ENCODE measurements at places on chromosomes 5 and 9.
A peak's percentile ranks its signal among the peaks of the same experiment; 100 is the strongest.

- DNase-seq: no peak
These were observed 5.8 kb downstream of the FAM219A start for GRCh38 chr9:34452568-34452967.

GRCh38 chr5:33088176-33088575, 352.6 kb upstream of the TARS1 start:
- no peak for DNase-seq

DNA sequence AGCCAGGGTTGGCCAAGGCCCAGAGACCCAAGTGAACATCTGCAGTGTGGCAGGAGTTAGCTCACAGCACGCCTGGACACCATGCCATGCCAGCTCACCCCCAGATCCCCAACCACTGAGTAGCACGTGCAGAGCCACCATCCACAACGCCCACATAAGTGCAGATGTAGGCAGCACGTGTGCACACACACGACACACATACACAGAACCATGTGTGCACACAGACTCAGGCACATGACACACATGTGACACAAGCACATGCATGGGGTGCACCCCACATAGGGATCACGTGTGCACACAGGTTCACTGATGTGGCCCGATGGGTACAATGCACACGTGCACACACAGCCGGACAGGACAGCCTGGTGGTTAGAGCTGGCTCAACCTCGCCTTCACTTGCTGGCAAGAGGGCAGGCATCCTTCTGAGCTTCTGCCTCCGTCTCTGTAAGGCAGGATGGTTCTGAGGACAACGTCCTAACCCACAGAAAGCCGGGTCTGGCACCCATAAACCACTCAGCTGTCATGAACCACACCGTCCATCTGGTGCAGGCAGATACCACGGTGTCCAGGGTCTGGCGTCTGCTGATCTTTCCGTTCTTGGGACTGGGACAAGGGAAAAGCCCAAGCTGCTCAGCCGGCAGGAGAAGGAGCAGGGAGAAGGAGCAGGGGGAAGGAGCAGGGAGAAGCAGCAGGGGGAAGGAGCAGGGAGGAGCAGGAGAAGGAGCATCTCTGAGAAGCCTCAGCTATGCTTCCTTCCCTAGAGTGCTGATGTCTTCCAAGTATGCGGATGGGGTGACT, 12.0 kb downstream of the LRRC26 start:
- no peak for DNase-seq

GRCh38 chr9:125629446-125629845, 77.6 kb downstream of the MAPKAP1 start:
- no peak for DNase-seq

DNA sequence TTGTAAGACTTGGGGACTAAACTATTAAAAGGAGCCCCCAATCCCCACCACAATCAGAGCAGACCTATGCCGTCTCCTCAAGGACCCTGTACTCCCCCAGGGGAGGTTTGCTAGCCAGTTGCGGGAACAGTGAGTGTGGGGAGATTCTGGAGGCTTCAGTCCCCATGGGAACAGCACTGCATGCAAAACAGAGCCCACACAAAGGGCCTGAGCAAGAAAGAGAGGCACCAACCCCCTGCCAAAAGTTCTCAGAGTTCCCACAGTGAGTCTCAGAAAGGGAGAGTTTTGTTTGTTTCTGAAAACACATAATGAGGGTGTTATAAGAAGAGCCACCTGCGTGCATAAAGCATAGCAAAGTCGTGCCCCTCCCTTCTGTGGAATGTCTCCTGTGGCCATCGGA, 56.6 kb downstream of the CFAP90 start:
- no peak for DNase-seq

GRCh38 chr5:35822511-35822910, 34.2 kb upstream of the IL7R start:
- no peak for DNase-seq

- no peak for DNase-seq
These were observed 45.1 kb upstream of the FAM120A start for GRCh38 chr9:93406371-93406770.

DNA sequence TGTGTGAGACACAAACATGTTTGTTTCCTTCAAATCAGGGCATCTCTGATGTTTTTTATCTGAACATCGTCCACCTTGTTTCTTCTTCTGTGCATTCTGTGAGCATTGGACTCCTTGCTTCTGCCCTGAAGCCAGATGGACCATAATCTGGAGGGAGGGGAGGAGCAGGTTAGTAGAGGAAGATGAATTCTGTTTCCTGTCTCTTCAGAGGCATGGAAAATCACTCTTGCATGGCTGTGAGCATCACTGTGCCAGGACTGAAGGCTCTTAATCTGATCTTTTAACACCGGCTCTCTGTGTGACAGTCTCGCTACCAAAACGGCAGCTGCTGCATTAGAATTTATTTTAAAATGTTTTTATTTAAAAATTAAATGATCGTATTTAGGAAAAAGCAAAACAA, 43.3 kb downstream of the TLE4 start:
- no peak for DNase-seq

DNA sequence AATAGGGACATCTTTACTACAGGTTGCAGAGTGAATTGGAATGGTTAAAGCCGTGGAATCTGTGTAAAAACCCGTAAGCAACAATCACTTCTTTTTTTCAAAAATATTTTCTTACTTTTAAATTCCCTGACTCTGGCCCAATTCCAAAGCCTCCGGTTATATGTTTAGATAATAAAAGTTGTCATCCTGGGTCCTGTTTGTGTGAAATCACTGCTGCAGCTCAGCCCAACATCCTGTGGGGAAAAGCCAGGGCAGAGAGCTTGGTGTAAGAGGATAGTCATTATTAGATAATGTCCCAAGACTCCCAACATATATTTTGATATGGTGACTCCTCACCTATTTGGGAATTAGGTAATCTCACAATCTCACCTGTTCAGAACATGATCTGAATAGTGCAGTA, 586.0 kb upstream of the BRINP1 start:
- no peak for DNase-seq

DNA sequence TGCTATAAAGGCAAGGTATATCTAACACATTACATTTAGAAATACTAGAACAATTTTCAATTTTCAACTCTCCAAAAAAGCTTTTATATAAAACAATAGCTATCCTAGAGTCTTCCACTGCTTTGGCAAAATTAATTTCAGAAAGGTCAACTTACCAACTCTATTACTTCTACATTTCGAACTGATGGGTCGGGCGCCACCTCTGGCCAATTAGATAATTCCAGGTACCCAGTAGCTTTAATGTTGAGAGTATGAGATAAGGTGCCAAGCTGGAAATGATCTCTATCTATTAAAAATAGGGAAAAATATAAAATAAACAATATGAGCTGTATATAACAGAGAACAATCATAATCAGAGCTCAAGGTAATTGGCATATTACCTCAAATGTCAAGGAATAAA, 166.6 kb downstream of the AP3B1 start:
- no peak for DNase-seq

GRCh38 chr5:73637565-73637964, 11.6 kb downstream of the ARHGEF28 start:
- no peak for DNase-seq

DNA sequence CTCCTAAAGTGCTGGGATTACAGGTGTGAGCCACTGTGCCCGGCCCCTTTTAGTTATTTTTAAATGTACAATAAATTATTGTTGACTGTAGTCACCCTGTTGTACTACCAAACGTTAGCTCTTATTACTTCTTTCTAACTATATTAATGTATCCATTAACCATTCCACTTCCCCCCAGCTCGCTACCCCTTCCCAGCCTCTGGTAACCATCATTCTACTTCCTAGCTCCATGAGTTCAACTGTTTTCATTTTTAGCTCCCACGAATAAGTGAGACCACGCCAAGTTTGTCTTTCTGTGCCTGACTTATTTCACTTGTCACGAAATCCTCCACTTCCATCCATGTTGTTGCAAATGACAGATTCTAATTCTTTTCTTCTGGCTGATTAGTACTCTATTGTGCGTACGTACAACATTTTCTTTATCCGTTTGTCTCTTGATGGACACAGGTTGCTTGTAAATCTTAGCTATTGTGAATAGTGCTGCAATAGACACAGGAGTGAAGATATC, 6.5 kb downstream of the LURAP1L start:
- DNase-seq: no peak

GRCh38 chr9:89319015-89319905, 960 bp downstream of the SECISBP2 start:
- peak; percentile 38 for DNase-seq

- DNase-seq: no peak
These were observed 70.3 kb downstream of the SH3RF2 start for GRCh38 chr5:146006470-146007190.

DNA sequence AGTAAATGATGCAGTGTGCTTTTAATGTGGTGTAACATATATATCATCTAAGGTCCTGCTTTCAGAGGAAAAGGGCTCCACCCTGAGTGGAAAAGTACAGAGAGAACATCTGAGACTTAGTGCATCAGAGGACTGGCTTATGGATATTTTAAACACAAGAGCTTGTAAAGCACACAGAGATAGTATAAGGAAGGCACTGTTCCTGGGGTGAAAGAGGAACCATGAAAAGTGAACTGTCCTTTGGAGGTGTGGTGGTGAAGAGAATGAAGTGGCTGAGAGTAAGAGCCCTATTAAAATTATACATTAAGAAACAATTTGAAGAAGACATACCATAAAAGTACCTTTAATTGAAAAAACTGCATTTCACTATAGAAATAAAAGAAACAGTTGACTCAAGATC, 68.9 kb downstream of the CSF2 start:
- no peak for DNase-seq

DNA sequence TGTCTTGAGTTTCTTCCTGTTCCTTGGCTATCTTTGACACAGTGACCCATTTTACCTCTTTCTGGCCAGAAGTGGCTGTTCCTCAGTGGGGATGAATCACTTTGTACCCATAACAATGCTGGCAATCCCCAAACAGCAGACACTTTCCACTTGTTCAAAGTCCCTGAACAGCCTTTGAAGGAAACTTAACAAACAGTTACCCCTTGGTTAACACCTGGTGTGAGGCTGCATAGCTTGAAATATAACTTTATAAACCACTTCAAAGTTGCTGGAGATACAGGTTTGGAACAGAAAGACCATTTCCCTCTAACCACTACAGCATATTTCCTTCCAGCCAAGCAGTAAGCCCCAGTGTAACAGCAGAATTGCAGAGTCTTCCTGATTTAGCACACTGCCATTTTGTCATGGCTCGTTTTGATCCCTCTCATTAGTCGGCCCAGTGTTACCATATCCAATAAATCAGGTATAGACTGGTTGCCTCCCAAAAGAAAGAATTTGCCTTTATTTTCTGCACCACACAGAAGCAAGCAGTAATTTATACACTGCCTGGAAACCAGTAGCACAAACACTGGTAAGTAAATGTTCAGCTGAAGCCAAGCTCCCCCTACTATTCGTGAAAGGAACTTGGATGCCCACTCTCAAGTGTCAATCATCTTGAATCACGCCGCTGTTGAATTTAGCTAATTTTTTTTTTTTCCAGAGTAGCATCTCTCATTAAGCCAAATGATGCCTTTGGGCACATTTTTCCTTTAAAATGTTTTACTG, 225.9 kb downstream of the PIK3R1 start:
- DNase-seq: no peak

DNA sequence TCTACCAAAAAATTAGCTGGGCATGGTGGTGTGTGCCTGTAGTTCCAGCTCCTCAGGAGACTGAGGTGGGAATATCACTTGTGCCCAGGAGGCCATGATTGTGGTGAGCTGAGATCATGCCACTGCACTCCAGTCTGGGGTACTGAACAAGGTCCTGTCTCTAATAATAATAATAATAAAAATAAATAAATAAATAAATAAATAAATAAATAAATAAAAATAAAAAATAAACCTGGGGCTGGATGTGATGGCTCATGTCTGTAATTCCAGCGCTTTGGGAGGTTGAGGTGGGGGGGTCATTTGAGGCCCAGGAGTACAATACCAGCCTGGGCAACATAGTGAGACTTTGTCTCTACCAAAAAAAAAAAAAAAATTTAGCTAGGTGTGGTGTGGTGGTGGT, 113.7 kb downstream of the ARHGEF28 start:
- no peak for DNase-seq

GRCh38 chr5:168734620-168735300, 155.6 kb upstream of the PANK3 start:
- DNase-seq: peak; percentile 68

DNA sequence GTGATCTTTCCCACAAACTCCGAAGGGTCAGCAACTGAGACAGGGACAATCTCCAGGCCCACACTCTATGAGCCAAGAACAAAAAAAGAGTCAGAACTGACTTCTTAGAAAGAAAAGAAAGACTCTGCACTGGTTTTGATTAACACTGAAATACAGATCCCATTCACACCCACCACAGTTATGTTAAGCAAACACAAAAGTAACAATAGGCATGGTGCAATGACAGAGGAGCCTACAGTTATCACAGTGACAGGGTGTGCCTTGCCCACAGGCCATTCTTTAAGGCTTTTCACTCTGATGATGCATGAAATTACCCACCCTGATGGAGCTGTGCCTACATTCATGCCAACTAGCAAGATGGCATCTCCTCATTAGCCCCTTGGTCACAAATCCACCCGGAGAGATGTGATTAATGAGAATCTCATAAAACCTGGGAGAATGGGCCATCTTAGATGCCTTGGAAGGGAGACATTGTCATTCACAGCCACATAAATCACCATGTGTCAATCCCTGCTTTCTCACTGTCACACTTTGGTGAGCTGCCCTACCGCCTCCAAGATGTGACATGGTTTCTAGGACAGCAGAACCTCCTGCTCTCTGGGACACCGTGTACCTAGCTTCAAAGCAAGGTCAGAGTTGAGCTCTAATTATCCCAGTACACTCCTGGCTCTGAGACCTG, 27.6 kb upstream of the FSTL4 start:
- no peak for DNase-seq

GRCh38 chr9:97479496-97480159, 21.8 kb upstream of the TMOD1 start:
- DNase-seq: no peak

- DNase-seq: no peak
These were observed 25.6 kb downstream of the GOLGA2 start for GRCh38 chr9:128249908-128250838.

DNA sequence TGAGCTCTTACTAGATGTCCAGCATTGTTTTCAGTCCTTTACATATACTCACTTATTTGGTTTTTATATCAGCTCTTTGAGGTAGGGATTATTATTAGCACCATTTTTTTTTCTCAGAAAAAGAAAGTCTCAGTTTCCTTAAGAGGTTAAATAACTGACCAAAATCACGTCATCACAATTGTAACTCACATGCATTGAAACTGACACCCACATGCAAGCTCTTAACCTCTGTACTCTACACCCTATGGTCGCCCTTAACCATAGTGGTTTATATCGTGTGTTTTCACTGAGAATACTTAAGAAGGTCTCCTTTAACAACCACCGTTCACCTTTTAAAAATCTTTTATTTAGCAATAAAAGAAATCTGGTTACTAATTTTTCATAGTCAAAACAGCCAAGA, 61.0 kb downstream of the PRDM6 start:
- no peak for DNase-seq

- DNase-seq: no peak
These were observed 50.9 kb downstream of the ANXA2R start for GRCh38 chr5:42989190-42989589.

- DNase-seq: no peak
These were observed 48.8 kb upstream of the EDIL3 start for GRCh38 chr5:84433461-84433860.

- no peak for DNase-seq
These were observed 65.3 kb downstream of the CDH12 start for GRCh38 chr5:22787807-22788206.

- no peak for DNase-seq
These were observed 144.4 kb upstream of the PHYKPL start for GRCh38 chr5:178376921-178377582.

All from myocyte (in vitro differentiated cells).